GM12878 (cell line): ENCODE measurements at places on chromosomes 3 and 15. TPM values are rescaled to one million over a fixed set of nuclear protein-coding genes. Genes with fewer than 3 reads are reported as not detected.

DNA sequence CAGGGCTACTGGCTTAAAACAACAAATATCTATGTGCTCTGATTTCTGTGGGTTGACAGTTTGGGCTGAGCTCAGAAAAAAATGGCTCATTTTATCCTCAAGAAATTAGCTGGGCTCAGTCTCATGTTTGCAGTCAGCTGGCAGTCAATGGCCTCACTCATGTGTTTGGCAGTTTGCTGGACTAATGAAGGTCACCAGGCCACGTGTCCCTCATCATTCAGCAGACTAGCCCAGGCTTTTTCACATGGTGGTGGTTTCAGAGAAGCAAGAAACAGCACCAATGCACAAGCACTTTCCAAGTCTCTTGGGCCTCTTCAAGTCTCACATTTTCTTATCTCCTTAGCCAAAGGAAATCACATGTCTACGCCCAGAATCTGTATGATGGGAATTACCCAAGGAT is 478.3 kb upstream of the PPP2R3A start:
- DNase-seq: no peak

DNA sequence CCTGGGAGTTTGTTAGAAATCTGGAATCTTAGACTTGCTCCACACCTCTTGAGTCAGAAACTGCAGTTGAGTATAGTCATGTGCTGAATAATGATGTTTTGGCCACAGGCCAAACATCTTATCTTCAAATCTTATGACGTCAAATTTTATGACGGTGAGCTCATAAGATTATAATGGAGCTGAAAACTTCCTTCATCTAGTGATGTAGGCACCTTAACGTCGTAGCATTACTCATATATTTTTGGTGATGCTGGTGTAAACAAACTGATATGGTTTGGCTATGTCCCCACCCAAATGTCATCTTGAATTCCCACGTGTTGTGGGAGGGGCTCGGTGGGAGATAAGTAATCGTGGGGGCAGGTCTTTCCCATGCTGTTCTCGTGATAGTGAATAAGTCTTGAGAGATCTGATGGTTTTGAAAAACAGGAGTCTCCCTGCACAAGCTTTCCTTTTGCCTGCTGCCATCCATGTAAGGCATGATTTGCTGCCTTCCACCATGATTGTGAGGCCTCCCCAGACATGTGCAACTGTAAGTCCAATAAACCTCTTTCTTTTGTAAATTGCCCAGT is 268.0 kb upstream of the PROK2 start:
- DNase-seq: no peak

DNA sequence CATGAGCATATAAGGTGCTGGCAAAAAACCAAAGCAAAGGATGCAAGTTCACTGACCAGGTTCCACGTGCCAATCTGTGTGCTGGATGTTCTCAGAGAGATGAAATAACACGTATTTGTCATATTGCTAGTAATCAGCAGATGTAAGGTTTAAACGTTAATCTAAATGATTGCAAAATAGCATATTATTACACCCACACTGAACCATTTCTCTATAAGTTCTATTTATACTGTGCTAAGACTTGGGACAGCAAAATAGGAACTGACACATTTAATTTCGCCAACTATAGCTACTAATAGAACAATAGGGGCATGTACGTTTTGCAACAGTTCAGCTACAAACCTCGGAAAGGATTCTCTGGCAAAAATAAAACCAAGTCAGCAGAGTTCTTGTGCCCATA is 350.3 kb upstream of the ZNF385D start:
- no peak for DNase-seq

GRCh38 chr3:130850044-130850797 is 43.7 kb upstream of the ATP2C1 start:
- DNase-seq: peak; percentile 95

GRCh38 chr3:88985491-88985890 is 121.9 kb upstream of the EPHA3 start:
- DNase-seq: no peak

DNA sequence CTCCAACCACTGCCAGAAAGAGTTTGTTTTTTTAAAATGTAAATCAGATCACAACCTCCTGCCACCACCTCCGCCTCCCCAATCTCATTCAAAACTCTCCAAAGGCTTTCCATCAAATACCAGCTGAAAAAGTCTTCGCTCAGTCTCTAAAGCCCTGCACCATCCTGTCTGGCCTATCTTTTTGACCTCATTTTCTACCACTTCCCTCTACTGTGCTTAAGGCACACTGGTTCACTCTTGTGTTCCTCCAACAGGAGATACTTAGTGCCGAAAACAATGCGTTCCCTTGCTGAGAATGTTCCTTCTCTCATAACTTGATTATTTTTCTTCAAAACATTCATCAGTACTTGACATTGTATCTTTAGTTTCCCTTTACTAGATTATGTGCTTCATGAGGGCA is 3.5 kb downstream of the BTBD1 start:
- DNase-seq: no peak

- DNase-seq: no peak
Observed at GRCh38 chr3:66537735-66538134, 36.9 kb upstream of the LRIG1 start.

DNA sequence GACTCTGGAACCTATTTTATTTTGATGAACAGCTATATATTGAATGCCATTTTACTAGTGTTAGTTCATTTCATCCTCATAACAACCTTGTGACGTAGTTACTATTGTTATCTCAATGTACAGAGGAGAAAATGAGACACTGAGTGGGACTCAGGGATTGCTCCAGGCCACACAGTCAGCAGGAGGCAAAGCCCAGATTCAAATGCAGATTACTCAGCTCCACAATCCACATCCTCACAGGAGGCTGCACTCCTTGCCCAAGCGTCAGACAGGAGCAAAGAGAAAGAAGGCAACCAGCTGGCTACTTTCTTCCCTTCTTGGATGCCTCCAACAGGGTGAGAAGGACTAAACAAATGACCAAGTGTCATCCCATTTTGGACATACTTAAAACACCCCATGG is 92.0 kb upstream of the CCDC54 start:
- no peak for DNase-seq

- DNase-seq: no peak
Observed at GRCh38 chr3:192188218-192188835, 539.0 kb downstream of the FGF12 start.

DNA sequence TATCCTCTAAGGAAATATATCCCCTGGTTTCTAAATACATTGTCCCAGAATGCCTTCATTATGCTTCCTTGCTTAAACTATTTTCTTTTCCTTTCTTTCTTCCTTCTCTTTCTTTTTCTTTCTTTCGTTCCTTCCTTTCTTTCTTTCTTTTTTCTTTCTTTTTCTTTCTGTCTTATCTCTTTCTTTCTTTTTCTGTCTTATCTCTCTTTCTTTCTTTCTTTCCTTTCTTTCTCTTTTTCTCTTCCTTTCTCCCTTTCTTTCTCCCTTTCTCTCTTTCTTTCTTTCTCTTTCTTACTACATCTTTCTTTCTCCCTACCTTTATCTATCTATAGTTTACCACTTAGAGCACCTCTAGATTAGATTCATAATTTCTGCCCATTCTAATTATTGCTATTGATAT is 552.1 kb downstream of the PYDC2 start:
- no peak for DNase-seq

GRCh38 chr3:156770699-156771414 is 55.3 kb upstream of the LEKR1 start:
- DNase-seq: no peak

DNA sequence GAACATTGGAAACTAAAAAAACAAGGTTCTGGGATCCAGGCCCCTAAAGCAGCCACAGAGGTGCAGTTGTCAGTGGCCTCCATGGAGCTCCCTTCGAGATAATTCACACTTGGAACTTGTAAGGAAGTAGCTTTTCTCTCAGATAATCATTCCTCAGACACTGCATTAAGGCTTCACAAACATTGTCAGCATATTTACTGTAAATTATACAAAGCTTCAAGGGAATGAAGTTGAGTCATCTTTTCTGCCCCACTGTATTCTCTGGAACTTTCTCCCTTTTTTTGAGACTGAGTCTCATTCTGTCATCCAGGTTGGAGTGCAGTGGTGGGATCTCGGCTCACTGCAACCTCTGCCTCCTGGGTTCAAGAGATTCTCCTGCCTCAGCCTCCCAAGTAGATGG is 7.1 kb downstream of the BLOC1S6 start:
- DNase-seq: no peak

- no peak for DNase-seq
Observed at GRCh38 chr3:44825264-44825925, 36.3 kb upstream of the TMEM42 start.

DNA sequence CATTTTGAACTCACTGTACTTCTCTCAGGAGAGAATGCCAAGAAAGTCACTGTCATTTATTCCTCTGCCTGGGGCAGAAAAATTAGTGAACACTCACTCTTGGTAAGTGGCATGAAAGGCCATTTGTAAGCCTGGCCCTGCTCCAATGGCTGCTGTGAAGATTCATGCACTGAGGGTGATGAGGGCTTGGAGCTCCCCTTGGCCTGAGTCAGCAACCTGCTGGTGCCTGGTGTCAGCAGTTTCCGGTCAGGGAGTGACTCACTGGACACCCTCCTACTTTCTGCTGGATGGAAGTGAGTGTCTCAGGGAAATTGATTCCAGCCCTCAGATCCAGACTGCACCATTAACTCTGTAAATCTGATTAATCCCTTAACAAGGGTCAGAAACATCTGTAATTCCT is 37.6 kb downstream of the TRA2B start:
- no peak for DNase-seq

- no peak for DNase-seq
Observed at GRCh38 chr3:63933459-63933858, 21.3 kb upstream of the SCAANT1 start.

GRCh38 chr3:193897288-193897687 is 238.7 kb upstream of the HES1 start:
- DNase-seq: no peak

GRCh38 chr3:8584661-8585060 is 59.9 kb downstream of the SSUH2 start:
- DNase-seq: no peak

DNA sequence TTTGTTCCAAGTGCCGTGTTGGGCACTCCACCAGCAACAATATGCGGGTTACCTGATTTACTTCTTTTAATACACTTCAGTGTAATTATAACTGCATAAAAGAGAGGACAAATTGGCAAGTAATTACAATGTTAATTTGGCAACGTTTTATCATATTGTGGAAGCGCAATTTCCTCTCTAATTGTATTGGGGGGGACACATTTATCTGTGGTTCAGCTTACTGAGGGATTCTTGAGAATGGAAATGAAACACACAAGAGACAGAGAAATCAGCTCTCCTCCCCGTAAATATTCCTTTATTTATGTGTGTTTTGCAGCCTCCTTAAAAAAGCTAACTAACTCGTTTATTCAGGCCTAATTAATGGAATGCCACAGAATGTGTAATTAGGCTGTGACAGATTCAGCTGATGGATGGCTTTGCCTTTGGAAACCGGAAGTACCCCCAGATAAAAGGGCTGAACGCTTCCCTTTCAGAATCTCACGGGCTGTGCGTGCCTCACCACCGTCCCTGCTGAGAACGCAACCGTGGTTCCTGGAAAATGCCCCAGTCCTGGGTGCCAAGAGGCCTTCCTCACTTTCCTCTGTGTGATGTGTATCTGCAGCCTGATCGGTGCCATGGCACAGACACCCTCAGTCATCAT is 247.1 kb upstream of the ST8SIA2 start:
- no peak for DNase-seq

GRCh38 chr3:139109271-139109670 is 64.6 kb upstream of the PRR23C start:
- no peak for DNase-seq

DNA sequence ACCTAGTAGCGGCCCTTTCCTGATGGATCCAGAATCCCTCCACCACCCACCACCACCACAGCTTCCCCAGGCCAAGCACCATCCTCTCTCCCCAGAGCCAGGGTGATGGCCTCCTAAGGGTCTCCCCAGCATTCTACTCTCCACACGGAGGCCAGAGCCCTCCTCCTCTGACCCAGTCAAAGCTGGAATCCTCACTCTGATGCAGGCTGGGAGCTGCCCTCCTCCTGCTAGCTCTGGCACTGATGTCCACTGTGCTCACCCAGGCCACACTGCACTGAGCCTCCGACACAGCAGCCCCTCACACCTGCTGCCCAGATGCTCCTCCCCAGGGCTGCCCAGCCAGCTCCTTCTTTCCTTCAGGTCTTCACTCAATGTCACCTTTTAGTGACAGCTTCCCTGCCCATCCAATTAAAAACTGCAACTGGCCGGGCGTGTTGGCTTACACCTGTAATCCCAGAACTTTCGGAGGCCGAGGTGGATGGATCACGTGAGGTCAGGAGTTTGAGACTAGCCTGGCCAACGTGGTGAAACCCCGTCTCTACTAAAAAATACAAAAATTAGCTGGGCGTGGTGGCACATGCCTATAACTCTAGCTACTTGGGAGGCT is 21.0 kb downstream of the XXYLT1 start:
- no peak for DNase-seq

The ACY1 gene
- total RNA-seq: 27.4 and 33.5 TPM in 2 replicates

The ARHGEF3 gene
- total RNA-seq: 69.5 and 70.6 TPM in 2 replicates

The CFAP92 gene
- not detected in 2 replicates for total RNA-seq

The NEK10 gene
- total RNA-seq: 0.15 and 0.29 TPM in 2 replicates

The GPR27 gene
- total RNA-seq: not detected in 2 replicates

The ZKSCAN7 gene
- total RNA-seq: 3.6 and 4.6 TPM in 2 replicates

The FRMD5 gene
- 0.64 and 0.77 TPM in 2 replicates for total RNA-seq

The TSC22D2 gene
- 16.1 and 17.1 TPM in 2 replicates for total RNA-seq
